Upper lobe of left lung (tissue), 6 donors: ENCODE measurements at places on chromosomes 6 and 20. TPM values are rescaled to one million over a fixed set of nuclear protein-coding genes. Genes with fewer than 3 reads are reported as not detected.

SLC32A1 gene
- not detected for total RNA-seq

- no peak for DNase-seq
Measured at GRCh38 chr6:151154418-151154817, 85.3 kb upstream of the AKAP12 start.

DNA sequence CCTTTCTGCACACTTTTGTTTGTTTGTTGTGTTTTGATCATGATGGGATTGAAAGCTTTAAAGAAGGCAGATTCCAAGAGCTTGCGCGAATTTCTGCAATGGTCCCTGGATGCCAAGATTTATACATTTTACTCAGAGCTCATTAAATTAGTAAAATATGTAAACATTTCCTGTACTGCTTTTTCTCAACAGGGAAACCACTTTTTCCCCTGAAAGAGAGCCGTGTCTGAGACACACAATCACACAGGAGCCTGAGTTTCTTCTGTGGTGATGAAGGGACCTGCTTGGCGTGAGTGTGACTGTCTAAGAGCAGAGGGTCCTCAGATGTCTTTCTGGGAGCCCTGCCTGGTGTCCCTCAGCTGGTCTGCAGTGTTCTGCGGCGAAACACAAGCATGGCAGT is 12.1 kb upstream of the TAGAP start:
- DNase-seq = no peak

GRCh38 chr20:3777381-3777715 is 3.9 kb downstream of the SPEF1 start:
- DNase-seq = no peak

DNA sequence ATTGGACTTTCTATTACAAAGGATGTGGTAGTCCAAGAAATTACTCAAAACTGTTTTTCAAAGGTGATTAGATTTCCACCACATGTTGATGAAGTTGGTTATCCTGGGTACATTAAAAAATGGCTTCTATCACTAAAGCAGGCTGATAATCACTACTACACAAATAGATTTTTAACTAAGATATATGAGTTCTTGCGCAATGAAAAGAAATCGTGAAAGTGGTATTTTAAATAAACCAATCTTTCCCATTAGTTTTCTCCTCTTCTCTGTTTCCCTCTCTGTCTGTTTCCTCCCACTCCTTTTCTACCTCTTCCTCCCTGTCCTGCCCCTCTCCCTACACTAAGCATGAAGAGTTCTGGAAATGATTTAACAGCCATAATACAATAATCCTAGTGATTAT is 487.9 kb upstream of the CITED2 start:
- no peak for DNase-seq

- no peak for DNase-seq
Measured at GRCh38 chr6:33168639-33169038, 23.6 kb downstream of the COL11A2 start.

DNA sequence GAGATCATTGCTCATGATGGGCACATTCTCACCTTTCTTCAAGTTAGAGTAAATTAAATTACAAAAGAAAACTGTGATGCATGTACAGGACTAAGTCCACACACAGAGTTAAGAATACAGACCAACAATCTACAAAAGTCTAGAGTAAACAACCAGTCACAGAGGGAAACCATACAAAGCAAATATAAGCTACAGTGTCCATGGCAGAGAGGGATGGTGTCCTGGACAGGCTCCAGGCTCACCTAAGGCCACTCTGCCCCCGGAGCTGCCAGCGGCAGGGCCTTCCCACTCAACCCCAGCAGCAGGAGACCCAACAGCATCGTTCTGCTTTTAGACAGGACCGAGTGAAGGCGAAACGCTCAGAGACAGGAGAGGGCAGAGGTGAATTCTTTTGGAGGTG is 16.0 kb downstream of the PDE10A start:
- DNase-seq = peak; percentile 28
